Activated naive CD4-positive, alpha-beta T cell (primary cell): ENCODE measurements at places on chromosomes 13 and 19.
A peak's percentile ranks its signal among the peaks of the same experiment; 100 is the strongest.

- DNase-seq = no peak
Measured at GRCh38 chr13:113427562-113428468, 25.5 kb downstream of the ADPRHL1 start.

- peak; percentile 24 for DNase-seq
Measured at GRCh38 chr19:3210347-3211017, 14.0 kb upstream of the CELF5 start.

DNA sequence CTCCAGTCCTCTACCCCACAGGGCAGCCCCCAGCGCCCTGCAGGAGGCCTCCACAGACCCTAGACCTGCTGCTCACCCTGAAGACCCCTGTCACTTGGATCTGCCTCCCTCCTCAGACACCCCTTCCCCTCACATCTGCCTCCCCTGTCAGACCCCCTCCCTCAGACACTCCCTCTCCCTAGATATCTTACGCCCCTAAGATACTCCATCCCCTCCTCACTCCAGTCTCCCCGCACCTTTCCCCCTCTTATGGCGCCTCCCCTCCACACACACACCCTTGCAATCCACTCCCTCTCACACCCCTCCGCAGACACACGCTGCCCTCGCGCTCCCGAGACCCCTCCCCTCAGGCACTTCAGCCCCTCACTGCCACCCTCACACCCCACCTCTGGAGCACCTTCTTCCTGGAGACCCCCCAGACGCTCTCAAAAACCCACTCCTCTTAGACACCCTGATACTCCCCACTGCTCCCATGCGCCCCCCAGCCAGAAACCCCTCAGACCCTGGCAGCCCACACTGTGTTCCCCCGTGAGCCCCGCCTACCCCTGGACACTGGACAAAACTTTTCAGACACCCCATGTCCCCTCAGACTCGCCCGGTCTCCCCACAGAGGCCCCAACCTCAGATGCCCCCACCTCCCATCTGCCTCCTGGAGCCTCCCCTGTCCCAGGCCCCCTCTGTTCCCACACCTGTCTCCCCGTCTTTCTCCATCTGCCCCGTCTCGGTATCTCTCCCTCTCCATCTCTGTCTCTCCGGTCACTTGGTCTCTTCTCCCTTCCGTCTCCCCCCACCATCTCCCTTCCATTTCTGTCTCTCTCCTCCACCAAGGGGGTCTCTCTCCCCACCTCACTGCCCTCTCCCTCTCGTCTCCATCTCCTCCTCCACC is 14.5 kb downstream of the ERFL start:
- DNase-seq = no peak

GRCh38 chr19:35120492-35120891 is 4.9 kb downstream of the FXYD3 start:
- no peak for DNase-seq

DNA sequence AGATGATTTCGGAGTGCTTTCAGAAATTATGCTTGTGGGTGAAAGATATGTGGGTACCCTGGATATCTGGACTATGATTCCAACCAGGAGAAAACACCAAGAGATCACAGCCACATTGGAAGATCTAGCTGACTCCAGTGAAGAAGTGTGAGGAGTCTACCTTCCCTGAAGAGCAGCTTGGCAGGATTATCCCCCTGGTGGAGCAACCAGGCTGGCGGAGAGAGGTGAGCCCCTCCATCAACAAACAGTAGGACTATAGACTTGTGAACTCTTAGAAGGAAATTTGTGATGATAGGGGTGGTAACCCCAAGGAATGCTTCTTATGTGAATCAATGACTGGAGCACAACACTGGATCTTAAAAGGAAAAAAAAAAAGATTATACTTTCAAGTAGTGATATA is 47.8 kb upstream of the DIAPH3 start:
- no peak for DNase-seq

DNA sequence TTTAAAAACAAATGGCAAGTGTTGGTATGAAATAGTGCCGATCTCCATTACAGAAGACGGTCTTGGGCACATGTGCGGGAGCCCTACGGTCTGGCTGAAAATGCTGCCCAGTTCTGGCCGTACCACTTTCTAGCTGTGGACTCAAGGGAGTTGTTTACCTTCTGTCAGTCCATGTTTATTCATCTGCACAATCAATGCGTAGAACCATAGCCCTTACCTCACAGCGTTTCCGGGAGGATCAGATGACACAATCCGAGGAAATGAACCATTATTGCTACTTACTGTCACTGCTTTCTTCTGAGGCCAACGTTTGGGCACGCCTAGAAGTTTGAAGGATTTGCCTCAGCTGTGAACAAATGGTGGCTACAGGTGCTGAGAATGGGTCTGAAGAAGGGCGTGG is 31.2 kb downstream of the GADD45B start:
- DNase-seq = no peak

DNA sequence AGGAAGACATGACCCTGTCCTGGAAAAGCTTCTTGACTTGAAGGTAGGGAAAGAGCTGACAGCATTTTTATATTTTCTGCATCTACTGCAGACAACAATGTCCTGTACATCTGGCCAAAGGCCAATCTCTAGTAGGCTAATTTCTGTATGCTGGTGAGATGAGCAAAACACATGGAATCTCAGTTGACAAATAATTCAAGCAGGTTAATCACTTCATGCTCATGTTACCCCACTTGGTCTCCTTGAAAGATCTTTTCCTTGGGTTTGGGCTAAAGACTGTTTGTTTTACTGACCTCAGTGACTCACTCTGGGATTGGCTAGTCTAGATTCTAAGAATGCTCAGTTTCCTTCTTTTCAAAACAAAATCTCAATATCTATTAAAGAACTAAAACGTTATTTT is 298.8 kb downstream of the LMO7 start:
- no peak for DNase-seq

GRCh38 chr19:51144482-51145045 is 2.5 kb downstream of the SIGLEC7 start:
- no peak for DNase-seq

- no peak for DNase-seq
Measured at GRCh38 chr13:50484472-50485113, 358.9 kb downstream of the DLEU7 start.

GRCh38 chr19:1336079-1336684 is 47.5 kb upstream of the NDUFS7 start:
- DNase-seq = no peak

- DNase-seq = no peak
Measured at GRCh38 chr13:109697936-109698335, 88.4 kb downstream of the IRS2 start.

GRCh38 chr19:1189419-1189818 is 15.4 kb upstream of the SBNO2 start:
- DNase-seq = no peak

DNA sequence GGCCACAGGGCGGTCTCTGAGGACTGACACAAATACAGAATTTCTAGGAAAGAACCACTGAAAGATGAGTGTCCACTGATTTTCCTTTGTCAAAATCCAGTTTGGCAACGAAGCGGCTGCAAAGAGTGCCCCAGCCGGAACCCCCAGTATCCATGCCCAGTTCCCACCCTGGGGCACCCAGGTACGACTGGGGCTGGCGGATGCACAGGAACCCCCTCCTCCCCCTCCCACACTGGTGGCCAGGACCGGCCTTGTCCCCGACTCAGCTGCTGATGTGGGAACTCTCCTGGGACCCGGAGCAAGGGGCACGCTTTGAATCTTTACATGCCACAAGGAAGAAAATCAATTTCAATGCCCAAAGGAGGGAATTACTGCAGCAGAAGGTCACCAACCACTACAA is 220.8 kb upstream of the ZNF507 start:
- no peak for DNase-seq

DNA sequence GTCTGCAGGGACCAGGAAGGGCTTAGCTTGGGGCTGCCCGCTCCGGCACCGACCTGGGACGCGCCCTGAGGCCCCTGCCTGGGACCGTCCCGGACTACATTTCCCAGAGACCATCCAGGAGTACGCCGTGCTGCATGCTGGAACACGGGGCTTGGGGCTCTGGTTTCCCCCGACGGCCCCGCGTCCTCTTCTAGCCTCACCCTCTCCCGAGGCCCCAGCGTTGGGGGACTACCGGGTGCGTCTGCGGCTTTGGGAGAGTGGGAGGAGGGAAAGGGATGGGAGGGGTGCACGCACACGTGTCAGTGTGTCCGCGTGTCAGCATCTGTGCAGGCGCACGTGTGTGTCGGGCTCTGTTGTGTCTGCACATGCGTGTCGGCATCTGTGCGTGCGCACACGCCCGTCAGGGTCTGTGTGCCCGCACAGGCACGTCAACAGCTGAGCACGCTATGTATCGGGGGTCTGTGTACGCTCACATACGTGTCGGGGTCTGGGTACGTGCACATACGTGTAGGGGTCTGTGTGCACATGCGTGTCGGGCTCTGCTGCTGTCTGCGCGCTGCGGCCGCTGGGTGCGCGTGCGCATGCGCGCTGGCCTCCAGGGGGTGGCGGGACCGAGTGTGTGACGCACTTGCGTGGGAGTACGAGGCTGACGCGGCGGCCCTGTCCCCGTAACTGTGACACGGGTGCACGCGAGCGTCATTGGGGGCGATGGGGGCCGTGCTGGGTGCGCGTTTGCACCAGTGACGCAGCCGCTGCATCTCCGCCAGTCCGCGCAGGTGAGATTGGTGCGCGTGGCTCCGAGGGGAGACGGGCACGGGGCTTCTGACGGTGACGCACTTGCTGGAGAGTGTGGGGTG is at the start of gene ZNF331:
Gene ZNF331, plus strand, starts transcription at position 625 of the 857 bp plus-strand sequence. CDS start 31,232 bp downstream, outside the sequence.
- peak; percentile 70 for DNase-seq

- DNase-seq = no peak
Measured at GRCh38 chr19:41988947-41989346, 5.1 kb downstream of the ATP1A3 start.

DNA sequence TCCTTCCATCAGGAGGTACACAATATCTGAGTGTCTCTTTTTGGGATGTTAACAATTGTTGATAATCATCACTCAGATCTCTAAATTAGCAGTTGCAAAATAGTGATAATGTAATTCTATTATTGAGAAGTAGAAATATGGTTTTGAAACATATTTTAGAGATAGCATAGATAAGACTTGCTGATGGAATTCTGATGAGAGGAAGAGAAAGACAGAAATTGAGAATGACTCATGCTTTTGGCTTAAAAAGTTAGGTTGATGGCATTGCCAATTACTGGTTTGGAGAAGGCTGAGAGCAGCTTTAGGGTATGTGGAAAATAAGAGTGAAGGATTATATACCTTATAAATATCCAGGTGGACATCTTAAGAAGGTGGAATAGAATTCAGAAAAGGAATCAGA is 106.4 kb upstream of the EDNRB start:
- DNase-seq = no peak

- DNase-seq = no peak
Measured at GRCh38 chr19:4260613-4261191, 13.8 kb downstream of the YJU2 start.

- DNase-seq = no peak
Measured at GRCh38 chr19:6225232-6225865, 54.4 kb downstream of the MLLT1 start.

DNA sequence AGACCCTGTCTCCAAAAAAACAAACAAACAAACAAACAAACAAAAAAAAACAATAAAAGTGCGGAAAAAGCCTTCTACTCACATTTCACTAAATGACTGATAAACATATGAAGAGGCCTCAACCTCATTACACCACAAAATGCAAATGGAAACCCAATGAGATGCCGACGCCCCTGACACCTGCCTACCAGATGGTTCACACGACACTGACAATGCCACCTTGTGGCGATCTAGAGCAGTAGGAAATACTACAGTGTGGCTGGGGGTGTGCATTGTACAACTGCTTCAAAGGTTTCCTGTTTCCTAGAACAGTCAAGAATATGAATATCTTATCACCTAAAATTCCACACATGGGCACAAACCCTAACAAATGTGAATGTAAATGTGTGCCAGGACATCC is 14.0 kb downstream of the SCGB2B2 start:
- DNase-seq = no peak

- DNase-seq = no peak
Measured at GRCh38 chr19:53809518-53810186, 14.5 kb downstream of the NLRP12 start.

- DNase-seq = no peak
Measured at GRCh38 chr19:45917421-45918091, 3.0 kb upstream of the NANOS2 start.

DNA sequence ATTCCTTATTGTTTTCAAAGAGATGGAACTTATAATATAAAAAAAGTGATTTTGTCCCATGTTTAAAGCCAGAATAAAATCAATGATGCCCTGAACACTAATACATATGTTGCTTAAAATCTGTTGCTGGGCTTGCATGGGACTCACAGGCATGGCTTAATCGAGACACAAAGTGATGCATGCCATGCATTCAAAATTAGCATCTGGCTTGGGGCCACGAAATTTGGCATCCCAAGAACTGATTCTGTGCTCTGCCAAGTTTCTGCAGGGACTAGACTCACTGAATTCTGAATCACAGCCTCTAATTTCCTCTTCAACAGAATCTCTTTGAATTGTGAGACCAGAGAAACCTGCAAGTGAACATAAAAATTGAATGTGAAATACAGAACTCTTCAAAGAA is 109.2 kb downstream of the PCDH17 start:
- no peak for DNase-seq

- no peak for DNase-seq
Measured at GRCh38 chr19:28615966-28616365, 597.0 kb downstream of the UQCRFS1 start.

GRCh38 chr13:26867451-26868091 is 107.0 kb upstream of the GPR12 start:
- no peak for DNase-seq
